SK-N-SH (cell line): ENCODE measurements at places on chromosomes 2 and 18. TPM values are rescaled to one million over a fixed set of nuclear protein-coding genes. Genes with fewer than 3 reads are reported as not detected.
A peak's percentile ranks its signal among the peaks of the same experiment; 100 is the strongest.

DNA sequence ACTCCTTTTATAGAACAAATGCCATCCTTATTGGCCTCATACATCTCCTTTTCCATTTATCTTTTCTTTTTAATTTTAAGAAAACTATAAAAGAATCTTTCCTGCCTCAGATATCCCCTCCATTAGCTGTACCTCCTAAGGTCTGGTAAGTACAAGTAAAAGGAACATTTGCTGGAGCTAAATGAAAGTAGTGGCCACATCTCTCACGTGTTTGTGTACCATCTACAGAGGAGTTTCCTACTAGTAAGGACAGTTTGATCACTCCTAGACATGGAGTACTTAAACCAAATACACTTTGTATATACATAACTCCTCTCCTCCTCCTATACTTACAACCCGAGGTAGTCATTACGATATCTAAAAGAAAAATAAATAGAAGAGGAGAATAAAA is 504.8 kb downstream of the LRRTM4 start:
- no peak for DNase-seq

GRCh38 chr2:70978341-70979179 is at the start of gene ANKRD53:
Gene ANKRD53 (plus strand): TSS chr2:70978630. CDS start chr2:70978646, 16 bp downstream.
- DNase-seq, result peak; percentile 27

DNA sequence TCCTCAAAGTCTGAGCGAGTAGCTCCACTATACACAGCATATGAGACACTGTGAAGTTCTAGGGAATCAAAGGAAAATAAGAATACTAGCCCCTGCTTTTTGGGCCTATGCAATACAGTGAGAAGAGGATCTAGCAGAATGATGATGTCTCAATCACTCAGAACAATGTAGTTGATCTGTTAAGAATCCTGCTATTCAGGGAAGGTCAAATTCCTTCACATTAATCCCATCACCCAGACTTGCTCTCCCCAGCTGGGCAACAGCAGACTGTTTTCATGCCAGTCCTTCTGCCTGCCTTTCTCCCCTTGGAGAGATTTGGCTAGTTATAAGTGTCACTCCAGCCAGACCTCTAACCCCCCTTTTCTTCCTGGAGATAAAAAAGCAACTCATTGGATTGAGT is 230.0 kb upstream of the EPHA4 start:
- no peak for DNase-seq

- DNase-seq, result no peak
Observed at GRCh38 chr2:142937347-142937746, 59.9 kb downstream of the KYNU start.

NIFK gene
- 17.0 and 22.8 TPM in 2 replicates for polyA plus RNA-seq

MYL12B gene
- 555 and 645 TPM in 2 replicates for polyA plus RNA-seq

ONECUT2 gene
- polyA plus RNA-seq, result 0.10 and 0.16 TPM in 2 replicates

- DNase-seq, result no peak
Observed at GRCh38 chr2:129205176-129205575, 774.3 kb upstream of the RAB6C start.

DNA sequence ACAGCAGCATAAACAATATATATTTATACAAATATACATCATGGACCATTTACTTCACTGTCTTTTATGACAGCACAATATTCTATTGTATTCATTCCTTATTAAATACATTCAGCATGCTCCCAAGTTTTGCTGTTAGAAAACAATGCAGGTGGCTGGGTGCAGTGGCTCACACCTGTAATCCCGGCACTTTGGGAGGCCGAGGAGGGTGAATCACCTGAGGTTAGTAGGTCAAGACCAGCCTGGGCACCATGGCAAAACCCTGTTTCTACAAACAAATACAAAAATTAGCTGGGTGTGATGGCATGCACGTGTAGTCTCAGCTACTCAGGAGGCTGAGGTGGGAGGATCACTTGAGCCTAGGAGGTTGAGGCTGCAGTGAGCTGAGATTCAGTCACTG is 39.0 kb downstream of the NPC1 start:
- DNase-seq, result no peak

DNA sequence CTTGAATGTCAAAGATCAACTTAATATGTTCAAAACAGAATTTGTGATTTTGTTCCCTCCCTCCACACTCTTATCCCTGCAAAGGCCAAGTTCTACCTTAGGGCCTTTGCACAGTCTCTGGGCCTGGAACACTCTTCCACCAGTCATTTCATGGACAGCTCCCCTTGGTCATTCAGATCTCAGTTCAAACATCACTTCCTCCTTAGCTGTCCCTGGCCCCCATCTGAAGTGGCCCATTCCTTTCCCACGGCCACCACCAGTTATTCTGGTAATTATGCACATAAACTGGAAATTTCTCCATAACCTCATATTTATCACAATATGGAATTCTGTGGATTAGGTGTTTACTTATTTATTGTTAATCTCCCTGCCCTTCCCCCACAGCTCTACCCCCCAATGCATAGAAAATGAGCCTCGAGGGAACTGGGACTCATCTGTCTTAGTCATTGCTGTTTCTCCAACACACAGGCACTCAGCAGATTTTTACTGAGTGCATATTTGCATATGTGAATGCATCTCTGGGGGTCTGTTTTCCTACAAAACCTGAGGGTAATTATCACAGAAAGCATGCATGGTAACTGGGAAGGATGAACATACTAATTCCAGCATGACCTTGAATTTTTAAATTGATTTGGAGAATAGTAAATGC is 35.5 kb upstream of the SPTBN1 start:
- no peak for DNase-seq

UGT1A8 gene
- not detected in 2 replicates for polyA plus RNA-seq

GRCh38 chr2:12273111-12273510 is 443.6 kb upstream of the TRIB2 start:
- DNase-seq, result no peak

DSC2 gene
- polyA plus RNA-seq, result not detected in 2 replicates

DNA sequence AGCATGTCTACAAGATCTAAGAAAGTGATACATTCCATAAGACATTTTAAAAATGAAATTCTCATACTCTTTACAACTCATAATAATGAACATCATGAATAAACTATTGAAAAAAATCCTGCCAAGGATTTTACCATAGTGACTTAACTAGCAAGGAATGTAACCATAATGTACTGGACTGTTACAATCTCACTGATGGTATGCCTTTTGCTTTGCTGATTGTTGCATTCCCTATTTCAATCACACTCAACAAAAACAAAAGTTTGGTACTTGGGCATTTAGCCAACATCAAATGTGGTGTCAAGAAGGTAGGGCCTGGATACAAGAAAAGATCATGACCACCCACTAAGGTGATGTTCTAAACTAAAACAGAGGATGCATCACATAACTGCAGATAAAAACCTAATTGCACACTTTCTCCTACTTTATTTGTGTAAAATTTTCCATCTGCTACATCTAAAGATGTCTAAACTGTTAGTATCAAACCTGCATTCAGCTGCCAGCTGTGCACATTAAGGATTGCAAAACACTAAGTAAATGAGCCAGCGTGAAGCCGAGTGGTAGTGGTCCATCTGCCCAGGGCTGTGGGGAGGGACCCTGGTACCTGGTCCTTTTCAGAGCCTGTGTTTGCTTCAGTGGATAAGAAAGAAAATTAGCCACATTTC is 564.4 kb downstream of the ZEB2 start:
- DNase-seq, result no peak

CRYBA2 gene
- not detected in 2 replicates for polyA plus RNA-seq

MARCHF4 gene
- 7.3 and 7.6 TPM in 2 replicates for polyA plus RNA-seq

- DNase-seq, result no peak
Observed at GRCh38 chr2:236608710-236609109, 39.1 kb downstream of the ACKR3 start.

- no peak for DNase-seq
Observed at GRCh38 chr18:40233931-40234616, 1721.0 kb upstream of the PIK3C3 start.

DHRS9 gene
- polyA plus RNA-seq, result not detected in 2 replicates

DNA sequence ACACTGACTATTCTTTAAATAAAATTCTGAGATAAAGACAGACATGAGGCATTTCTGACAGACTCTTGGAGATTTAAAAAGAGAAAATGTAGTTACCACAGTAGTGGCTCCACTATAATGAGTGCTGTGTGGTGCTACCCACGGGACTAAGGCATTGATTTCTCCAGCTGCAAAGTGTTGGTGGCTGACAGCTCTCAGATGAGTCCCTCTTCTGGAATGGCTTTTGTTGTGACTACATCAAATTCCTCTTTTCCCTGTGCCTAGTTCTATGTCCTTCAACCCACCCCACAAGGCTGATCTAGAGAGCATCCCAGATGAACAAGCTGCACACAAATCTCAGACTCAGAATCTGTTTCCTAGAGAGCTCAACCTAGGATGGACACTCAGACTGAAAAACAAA is 884.8 kb upstream of the ZEB2 start:
- no peak for DNase-seq

DNA sequence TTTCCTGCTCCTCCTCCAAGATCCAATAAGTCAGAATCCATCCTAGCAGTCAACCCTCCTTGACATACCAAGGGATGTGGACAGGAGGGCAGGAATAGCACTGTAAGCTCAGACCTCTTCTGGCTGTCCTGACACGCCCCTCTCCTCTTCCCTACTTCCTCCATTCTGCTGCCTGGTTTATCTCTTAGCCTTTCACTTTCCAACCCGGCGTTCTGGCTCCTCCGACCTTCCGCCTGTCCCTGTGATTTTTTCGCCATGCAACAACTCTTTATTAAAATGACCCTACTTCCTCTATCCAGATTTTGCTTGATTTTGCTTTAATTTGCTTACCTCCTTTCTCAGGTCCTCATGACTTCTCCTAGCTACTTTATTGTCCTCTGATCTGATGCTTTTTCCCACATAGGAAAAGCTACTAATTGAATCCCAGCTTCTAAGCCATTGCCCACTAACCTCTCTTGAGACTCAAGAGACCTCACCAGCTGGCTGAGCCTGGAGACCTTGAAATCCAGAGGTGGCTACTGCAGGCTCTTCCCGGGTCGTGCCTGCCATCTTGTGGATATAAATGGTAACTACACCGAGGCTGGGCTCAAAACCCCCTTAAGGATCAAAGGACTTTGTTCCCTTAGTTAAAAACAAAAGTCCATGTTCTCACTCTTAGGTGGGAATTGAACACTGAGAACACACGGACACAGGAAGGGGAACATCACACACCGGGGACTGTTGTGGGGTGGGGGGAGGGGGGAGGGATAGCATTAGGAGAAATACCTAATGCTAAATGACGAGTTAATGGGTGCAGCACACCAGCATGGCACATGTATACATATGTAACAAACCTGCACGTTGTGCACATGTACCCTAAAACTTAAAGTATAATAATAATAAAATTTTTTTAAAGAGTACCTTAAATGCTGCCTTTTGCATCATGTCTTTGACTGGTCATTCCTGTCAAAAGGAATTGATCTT is 139.4 kb downstream of the AKAIN1 start:
- peak; percentile 51 for DNase-seq

DNA sequence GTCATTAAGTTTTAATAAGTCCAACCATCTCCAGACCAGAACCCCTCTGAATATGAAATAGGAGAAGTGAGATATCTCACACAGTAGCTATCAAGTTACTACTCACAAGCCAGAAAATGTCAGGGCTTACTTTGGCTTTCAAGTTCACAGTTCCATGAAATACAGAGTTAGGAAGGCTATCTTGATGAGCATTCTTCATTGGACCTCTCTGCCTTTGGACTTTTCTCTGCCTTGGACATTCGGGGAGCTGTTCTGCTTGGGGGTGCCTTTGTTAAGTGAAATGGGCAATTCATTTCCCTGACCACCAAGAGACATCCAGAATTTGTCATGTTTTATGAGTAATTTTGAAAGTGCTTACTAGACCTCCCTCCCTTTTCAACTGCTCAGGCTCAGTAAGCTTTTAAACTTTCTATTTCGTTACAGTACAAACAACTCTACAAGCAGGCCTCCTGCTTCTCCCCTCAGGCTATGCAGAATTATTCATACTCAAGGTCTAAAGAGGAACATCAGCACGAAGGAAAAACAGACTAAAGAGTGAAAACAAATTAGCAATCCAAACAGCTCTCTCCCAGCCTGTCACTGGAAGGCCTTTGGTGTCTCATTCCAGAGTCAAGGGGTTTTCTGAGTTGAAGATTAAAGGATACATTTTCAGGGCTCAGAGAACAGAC is 95.3 kb downstream of the MREG start:
- no peak for DNase-seq

GRCh38 chr2:10163498-10164486 is 41.3 kb downstream of the RRM2 start:
- peak; percentile 35 for DNase-seq
